Amniotic epithelial cell (primary cell): ENCODE measurements at places on chromosomes 7 and 10.

DNA sequence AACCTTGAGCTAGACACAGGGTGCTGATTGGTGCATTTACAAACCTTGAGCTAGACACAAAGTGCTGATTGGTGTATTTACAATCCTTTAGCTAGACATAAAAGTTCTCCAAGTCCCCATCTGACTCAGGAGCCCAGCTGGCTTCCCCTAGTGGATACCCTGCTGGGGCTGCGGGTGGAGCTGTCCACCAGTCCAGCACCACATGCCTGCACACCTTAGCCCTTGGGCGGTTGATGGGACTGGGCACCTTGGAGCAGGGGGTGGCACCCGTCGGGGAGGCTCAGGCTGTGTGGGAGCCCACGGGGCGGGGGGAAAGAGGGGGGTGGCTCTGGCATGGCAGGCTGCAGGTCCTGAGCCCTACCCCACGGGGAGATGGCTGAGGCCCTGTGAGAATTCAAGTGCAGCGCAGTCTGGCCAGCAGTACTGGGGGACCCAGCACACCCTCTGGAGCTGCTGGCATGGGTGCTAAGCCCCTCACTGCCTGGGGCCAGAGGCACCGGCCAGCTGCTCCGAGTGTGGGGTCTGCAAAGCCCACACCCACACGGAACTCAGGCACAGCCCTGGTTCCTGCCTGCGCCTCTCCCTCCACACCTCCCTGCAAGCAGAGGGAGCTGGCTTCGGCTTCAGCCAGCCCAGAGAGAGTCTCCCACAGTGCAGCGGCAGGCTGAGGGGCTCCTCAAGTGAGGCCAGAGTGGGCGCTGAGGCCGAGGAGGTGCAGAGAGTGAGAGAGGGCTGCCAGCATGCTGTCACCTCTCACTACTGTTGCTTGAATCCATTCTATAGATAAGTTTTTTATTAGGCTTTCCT is 369.8 kb upstream of the SMIM30 start:
- no peak for DNase-seq

DNA sequence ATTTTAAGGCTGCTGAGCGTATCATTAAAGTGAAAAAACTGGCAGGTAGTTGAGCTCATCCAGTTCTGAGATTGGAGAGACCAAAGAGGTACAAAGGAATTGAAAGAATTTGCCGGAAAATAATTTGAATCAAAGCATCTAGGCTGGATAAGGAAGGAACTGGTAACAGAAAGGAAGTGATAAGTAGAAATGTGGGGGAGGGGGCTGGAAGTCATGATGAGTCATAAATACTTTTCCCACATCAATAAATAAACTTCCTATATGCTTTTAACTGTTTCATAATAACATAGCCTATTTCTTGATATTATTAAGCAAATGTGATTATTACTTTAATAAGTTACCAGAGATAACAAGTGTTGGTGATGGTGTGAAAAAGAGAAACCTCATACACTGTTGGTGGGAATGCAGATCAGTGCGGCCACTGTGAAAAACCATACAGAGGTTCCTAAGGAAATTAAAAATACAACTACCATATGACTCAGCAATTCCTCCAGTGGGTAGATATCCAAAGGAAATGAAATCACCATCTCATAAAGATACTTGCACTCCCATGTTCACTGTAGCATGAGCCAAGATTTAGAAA is 27.0 kb downstream of the ZNF438 start:
- DNase-seq: peak; percentile 84

DNA sequence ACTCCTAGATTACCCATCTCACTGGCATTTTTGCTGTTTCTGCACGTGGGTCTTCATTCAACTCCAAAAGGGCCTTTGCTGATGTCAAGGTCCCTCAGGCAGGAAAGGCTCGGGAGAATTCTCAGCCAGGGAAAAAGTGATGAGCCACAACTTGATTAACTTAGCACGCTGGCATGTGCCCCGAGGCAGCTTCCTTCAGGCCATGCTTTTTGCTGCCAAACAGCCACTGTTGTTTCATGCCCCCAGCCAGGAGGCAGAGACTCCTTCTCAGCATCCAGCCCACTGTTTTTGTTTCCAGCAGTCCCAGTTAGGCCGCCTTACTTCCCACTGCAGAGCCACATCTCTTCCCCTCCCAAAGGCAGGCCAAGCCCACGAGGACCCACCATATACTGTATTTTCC is 266.5 kb upstream of the YAE1 start:
- DNase-seq: no peak

GRCh38 chr7:73882047-73882402 is 21.1 kb downstream of the TMEM270 start:
- DNase-seq: no peak

GRCh38 chr7:76133839-76134238 is 67.9 kb upstream of the SRRM3 start:
- DNase-seq: no peak

GRCh38 chr10:79128923-79129305 is 60.1 kb downstream of the ZMIZ1 start:
- DNase-seq: no peak

- DNase-seq: no peak
These were observed 1060.6 kb upstream of the AUTS2 start for GRCh38 chr7:68537774-68538071.

DNA sequence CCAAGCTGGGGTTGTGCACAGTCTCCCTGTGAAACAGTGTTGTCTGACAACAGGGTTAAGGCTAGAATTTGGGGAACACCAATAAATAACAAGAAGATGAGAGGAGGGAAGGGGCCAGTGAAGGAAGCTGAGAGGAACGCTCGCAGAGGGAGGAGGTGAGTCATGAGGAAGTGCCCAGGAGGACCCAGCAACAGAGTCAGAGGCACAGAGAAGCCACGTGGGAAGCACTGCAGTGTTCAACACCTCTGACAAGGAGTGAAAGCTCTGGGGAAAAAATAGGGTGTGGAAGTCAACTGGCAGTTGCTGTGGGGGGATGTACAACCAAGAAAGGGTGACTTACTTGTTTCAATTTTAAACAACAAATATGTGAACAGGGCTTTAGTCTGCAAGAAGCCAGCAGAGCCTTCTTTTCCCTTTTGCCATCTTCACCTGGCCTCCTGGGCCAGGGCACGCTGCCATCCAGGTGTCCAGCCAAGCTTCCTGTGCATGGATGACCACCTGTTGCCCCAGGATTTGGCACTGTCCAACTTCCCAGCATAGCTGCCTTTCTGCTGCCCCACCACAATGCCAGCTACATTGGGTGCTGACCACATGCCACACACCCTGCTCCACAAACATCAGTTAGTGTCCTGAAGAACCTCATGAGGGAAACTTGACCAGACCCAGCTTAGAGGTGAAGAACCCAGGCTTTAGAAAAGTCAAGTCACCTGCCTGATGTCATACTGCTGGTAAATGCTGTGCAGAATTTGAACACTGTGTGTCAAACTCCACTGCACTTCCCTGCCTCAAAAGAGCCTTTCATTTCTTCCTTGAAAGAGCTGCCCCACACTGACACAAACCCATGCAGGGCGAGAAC is 69.6 kb downstream of the ATXN7L1 start:
- peak; percentile 64 for DNase-seq

- DNase-seq: no peak
These were observed 80.7 kb downstream of the SPDYE5 start for GRCh38 chr7:75572814-75573213.

- no peak for DNase-seq
These were observed 1692.0 kb downstream of the REEP3 start for GRCh38 chr10:65213170-65213569.

DNA sequence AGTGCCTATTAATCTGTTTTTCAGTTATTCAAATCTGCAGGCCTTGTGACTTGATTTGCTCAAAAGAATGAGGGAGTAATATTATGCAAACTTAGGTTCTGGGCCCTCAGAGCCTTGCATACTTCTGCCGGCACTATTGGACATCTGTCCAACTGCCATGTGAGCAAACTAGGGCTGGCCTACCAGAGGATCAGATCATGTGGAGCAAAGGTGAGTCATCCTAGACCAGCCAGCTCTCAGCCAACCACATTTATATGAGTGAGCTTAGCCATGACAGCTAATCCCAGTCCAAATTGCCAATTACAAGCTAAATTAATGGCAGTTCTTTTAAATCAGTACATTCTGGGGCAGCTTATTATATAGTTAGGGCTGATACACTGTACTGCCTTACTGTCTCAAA is 69.6 kb downstream of the SDHAF3 start:
- DNase-seq: peak; percentile 65

DNA sequence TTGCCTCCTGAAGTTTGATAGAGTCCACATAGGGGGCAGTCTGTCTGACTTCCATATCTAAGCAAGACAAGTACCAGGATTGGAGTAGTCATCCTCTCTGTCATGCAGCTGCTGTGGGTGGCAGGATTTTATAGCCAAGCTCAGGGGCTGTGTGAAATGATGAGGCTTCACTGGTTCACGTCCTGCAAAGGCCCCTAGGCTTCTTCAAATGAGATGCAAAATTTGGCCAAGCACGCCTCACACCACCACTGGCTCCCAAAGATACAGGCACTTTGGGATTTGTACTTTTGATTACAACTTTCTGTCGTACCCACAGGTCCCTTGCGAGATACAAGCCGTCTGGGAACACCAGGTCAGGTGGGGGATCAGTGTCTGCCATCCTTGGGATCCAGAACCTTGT is 67.1 kb downstream of the WDFY4 start:
- no peak for DNase-seq

GRCh38 chr10:35096312-35096711 is 6.2 kb upstream of the CUL2 start:
- no peak for DNase-seq

GRCh38 chr10:123885406-123886170 is 6.0 kb downstream of the CPXM2 start:
- no peak for DNase-seq

GRCh38 chr7:94295850-94296249 is 98.8 kb upstream of the COL1A2 start:
- DNase-seq: peak; percentile 84

DNA sequence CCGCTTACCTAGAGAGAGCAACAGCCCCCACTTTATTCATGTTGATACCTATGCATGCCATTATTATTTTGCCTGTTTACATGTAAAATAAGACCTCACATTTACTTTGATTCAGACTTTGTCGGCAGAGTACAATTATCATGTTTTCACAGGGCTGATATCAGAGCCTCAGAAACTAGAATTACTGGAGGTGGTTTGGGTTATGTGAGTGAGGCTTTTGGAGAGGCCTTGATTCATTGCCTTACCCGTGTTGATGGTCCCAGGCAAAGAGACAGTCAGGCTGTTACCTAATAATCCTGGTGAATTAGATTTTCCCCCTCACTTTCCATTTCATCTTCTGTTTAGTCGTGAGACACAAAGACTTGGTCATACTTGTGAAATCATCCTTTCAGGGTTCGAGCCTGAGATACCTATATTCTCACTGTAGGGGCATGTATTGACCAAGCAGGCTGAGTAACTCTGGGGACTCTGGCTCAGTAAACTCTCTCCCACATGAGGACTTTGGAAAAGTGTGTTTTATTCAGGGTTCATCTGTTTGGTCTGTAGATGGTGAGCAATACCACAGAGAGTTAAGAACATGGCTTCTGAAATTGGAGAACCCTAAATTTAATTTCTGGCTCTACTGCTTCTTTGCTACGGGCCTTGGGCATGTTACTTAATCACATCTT is 150.9 kb downstream of the CELF2 start:
- no peak for DNase-seq

DNA sequence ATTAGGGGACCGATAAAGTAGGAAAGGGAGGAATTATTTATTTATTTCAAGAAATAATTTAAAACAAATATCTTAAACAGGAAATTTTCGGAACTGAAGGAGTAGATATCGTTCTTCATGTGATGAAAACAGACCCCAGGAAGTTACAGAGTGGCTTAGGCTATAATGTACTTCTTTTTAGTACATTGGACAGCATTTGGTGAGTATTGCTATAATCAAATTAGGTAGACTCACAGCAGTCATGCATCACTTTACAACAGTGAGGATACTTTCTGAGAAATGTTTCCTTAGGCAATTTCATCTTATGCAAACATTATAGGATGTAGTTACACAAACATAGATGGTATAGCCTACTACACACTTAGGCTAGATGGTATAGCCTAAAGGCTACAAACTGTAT is 33.0 kb downstream of the FAM237B start:
- DNase-seq: no peak
